ENCODE measurements at places on chromosomes 3 and 15.

DNA sequence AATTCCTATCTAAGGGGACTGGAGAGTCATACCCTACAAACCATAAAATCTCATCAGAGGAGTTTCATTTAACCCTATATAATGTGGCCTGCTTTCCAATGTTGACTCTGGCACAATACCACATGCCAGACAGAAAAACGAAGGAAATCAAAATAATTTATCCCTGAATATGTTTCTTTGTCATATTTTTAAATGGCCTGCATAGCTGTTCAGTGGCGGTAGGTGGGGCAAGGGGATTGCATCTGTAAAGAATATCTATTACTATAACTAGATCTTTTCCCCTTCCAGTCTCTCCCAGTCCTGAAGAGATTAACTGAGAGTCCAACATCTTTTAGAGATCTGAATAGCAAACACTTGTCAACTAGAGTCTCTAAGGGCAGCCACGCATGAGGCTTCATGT is 278.1 kb upstream of the CTNNB1 start:
- no peak for DNase-seq

- no peak for DNase-seq
Observed at GRCh38 chr3:151625586-151625985, 108.1 kb upstream of the AADACL2 start.

DNA sequence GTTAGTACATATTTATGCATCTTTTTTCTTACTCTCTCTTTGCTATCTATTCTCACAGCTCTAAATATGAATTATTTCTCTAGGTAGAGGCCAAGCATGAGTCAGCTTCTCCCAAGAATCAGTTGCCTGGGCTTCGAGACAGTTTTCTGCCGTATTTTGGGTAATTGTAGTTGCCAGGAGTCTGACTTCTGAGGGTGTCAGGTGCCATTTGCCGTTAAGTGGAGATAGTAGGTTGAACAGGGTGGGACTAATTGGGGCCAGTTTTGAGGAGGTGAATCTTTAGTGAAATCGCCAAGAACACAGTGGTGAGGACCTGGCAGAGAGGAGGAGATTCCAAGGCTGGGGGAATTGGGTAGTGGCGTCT is 7.8 kb upstream of the NRROS start:
- peak; percentile 28 for DNase-seq

DNA sequence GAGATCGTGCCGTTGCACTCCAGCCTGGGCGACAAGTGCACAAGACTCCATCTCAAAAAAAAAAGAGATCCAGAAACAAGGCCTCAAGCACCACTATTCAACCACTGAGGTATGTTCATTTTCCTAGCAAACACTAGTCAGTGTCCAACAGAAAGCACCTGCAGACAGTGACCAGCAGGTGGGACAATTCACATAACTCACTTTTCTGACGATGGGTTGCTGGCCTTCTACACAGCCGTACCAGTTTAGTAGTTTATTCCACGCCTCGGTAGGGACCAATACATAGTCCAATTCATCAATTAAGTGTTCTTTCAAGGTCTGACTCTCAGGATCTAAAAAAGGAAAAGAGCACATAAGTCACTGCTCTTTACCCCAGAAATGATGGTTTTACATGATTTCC is 12.4 kb downstream of the USP4 start:
- no peak for DNase-seq

DNA sequence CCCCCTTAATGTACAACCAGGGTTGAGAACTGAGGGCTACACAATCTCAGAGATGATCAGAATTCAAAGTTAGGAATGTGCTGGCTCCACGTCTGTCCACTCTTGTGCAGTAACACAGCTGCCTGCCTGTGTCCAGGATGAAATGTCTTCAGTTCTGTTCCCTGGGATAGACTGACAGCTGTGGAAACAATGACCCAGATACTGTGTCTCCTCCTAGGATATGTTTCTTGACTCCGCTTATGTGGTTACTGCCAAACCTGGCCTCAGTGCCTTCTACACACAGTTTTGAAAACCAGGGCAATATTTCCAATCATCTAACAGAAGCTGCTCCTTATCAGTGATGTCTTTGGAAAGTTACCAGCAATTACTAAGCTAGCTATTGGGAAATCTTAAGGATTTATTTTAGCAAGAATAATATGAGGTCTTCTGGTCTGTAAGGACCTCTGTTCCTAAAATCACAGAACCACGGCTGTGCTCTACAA is 67.6 kb downstream of the NOX5 start:
- no peak for DNase-seq

DNA sequence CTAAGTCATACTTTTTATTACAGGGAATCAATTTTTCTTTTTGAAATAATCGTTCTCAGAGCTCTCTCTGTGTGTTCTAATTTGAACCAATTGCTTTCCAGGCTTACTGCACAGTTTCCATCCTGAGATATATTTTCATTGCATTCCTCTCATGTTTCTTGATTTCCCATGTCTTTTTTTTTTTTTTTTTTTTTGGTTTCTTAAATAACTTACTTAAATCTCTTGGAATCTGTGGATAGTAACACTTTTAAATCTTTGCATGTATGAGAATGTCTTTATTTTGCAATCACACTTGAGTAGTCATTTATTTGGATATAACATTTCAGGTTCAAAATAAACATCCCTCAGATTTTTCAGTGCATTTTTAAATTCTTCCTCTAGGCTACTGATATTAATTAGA is 14.5 kb upstream of the ABTB1 start:
- no peak for DNase-seq

GRCh38 chr15:86762874-86763273 is 683.2 kb downstream of the AGBL1 start:
- DNase-seq = no peak
